ENCODE measurements at places on chromosomes 2 and 18. TPM values are rescaled to one million over a fixed set of nuclear protein-coding genes. Genes with fewer than 3 reads are reported as not detected.

Gene POMC
- total RNA-seq = 2.5 TPM

Gene CFAP221
- 3.9 TPM for total RNA-seq

Gene GBX2
- not detected for total RNA-seq

Gene DPP10
- total RNA-seq = not detected

Gene DNER
- total RNA-seq = 11.3 TPM

Gene SERPINB13
- 131 TPM for total RNA-seq

GRCh38 chr2:229445501-229446211, 174.6 kb upstream of the PID1 start:
- H3K4me3 ChIP-seq = no peak overlapping the region
- DNase-seq = no peak
- peak overlapping the region; percentile 89 for H3K27ac ChIP-seq
- peaks cover 18% of the 10 kb centered on the region for H3K4me1 ChIP-seq
- no peaks in the 10 kb centered on the region for H3K36me3 ChIP-seq
- no peaks in the 10 kb centered on the region for H3K27me3 ChIP-seq

- H3K4me1 ChIP-seq = no peaks in the 10 kb centered on the region
- H3K27me3 ChIP-seq = no peaks in the 10 kb centered on the region
- no peak overlapping the region for H3K27ac ChIP-seq
- DNase-seq = no peak
- H3K4me3 ChIP-seq = no peak overlapping the region
Observed at GRCh38 chr2:1039549-1039948, 88.9 kb downstream of the SNTG2 start.

GRCh38 chr2:142834021-142834420, 43.4 kb upstream of the KYNU start:
- H3K27me3 ChIP-seq = no peaks in the 10 kb centered on the region
- no peak for DNase-seq
- H3K4me1 ChIP-seq = no peaks in the 10 kb centered on the region

DNA sequence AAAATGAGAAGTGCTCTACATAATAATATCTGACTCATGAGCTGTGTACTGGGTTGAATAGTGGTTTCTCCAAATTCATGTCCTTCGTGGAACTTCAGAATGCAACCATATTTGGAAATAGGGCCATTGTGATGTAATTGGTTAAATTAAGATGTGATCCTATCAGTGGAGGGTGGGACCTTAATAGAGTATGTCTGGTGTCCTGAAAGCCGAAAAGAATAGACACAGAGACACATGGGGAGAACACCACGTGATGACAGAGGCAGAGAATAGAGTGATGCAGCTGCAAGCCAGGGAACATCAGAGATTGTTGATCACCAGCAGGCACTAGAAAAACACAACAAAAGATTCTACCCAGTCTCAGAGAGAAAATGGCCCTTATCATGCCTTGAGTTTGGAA, 310.1 kb downstream of the EXOC6B start:
- no peaks in the 10 kb centered on the region for H3K4me1 ChIP-seq
- no peak overlapping the region for H3K27ac ChIP-seq
- H3K4me3 ChIP-seq = no peak overlapping the region
- no peak for DNase-seq
- H3K27me3 ChIP-seq = no peaks in the 10 kb centered on the region

- no peaks in the 10 kb centered on the region for H3K36me3 ChIP-seq
- H3K4me1 ChIP-seq = peaks cover 7% of the 10 kb centered on the region
- DNase-seq = no peak
Observed at GRCh38 chr2:118003396-118003824, 10.5 kb downstream of the CCDC93 start.

GRCh38 chr2:64982311-64982857, 6.8 kb upstream of the SLC1A4 start:
- DNase-seq = no peak
- H3K27ac ChIP-seq = no peak overlapping the region
- peaks cover 15% of the 10 kb centered on the region for H3K4me1 ChIP-seq
- H3K27me3 ChIP-seq = no peaks in the 10 kb centered on the region
- no peak overlapping the region for H3K4me3 ChIP-seq
- H3K36me3 ChIP-seq = no peaks in the 10 kb centered on the region

DNA sequence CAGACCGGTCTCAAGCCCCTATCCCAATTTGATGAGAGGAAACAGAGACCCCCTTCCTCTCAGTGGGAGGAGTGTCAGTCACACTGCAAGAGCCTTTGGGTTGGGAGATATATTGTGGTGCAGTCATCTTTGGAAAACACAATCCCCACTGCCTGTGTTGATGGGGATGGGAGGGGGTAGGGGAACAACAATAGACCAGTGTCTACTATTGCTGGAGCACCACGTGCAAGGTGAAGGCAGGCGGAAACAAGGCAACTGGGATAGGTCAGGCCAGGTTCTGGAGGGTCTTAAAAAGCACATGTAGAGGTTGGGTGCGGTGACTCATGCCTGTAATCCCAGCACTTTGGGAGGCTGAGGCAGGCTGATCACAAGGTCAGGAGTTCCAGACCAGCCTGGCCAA, 127.9 kb downstream of the ZFP36L2 start:
- no peak overlapping the region for H3K27ac ChIP-seq
- H3K4me1 ChIP-seq = peaks cover 25% of the 10 kb centered on the region
- H3K4me3 ChIP-seq = no peak overlapping the region
- H3K36me3 ChIP-seq = no peaks in the 10 kb centered on the region
- DNase-seq = no peak
